Gastroesophageal sphincter (tissue), 4 donors: ENCODE measurements at places on chromosomes 7 and 10. TPM values are rescaled to one million over a fixed set of nuclear protein-coding genes. Genes with fewer than 3 reads are reported as not detected.
A peak's percentile ranks its signal among the peaks of the same experiment; 100 is the strongest.

- no peak for ATAC-seq
Observed at GRCh38 chr10:82149674-82150073, 274.7 kb downstream of the NRG3 start.

Gene CTAGE15
- total RNA-seq = not detected

- ATAC-seq = no peak
Observed at GRCh38 chr10:7133278-7133677, 277.6 kb downstream of the SFMBT2 start.

Gene GPR26
- 0.02 TPM for total RNA-seq

Gene XPNPEP1
- total RNA-seq = 53.4 TPM

Gene PDE1C
- total RNA-seq = 17.2 TPM

Gene PTF1A
- not detected for total RNA-seq

- ATAC-seq = no peak
Observed at GRCh38 chr7:93476491-93477344, 97.8 kb downstream of the CALCR start.

- no peak for ATAC-seq
Observed at GRCh38 chr7:16652888-16653287, 6.9 kb downstream of the BZW2 start.

Gene STOX1
- total RNA-seq = 11.8 TPM

DNA sequence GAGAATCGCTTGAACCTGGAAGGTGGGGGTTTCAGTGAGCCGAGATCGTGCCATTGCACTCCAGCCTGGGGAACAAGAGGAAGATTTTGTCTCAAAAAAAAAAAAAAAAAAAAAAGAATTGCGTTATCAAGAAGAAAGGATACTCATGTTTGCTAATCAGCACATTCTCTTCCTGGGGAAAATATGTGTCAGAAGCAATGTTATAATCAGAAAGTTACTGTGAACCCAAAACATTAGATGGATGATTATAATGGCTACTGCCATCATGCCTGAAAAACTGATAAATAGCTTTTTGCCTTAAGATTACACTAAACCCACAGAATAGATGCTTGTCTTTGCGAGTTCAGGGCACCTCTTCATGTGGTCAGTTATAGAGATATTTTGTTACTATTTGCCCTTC, 24.3 kb upstream of the GNAI1 start:
- no peak for ATAC-seq

Gene HGF
- total RNA-seq = 13.6 TPM

Gene CUBN
- 2.1 TPM for total RNA-seq

- ATAC-seq = peak; percentile 84
Observed at GRCh38 chr7:101681170-101682007, 52.3 kb upstream of the MYL10 start.

Gene TMEM225B
- 1.6 TPM for total RNA-seq

GRCh38 chr7:113370910-113371309, 252.6 kb upstream of the SMIM30 start:
- no peak for ATAC-seq

- no peak for ATAC-seq
Observed at GRCh38 chr7:127755521-127755920, 103.5 kb downstream of the SND1 start.

DNA sequence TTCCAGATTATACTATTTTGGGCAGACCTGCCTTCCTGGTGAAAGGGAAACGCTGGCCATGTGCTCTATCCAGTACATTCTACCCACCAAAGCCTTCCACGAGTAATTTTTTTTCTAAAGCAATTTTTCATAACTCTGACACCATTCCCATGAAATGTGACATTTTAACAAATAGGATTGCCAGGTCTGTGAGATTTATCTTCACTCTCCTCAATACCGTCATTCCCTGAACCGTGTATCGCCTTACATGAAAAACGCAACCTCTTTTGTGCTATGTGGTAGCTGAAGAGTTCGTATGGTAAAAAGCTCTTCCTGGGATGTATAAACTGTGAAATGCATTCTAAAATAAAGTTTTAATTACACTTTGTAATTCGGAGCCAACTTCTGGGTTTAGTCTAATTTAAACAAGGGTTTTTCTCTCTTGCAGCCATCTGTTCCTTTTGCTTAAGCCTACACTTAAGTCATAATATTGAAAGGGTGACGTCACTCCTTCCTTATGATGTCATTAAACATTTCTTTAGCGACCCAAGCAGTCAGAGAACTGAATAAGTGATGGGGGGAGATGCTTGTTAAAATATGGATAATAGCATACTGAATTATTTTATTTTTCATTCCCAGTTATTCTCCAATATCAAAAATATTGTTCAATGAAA, 27.7 kb downstream of the C1QL3 start:
- ATAC-seq = no peak

Gene KCP
- total RNA-seq = 0.31 TPM

- no peak for ATAC-seq
Observed at GRCh38 chr7:27652518-27652917, 10.2 kb downstream of the HIBADH start.

Gene HOXA13
- total RNA-seq = not detected

GRCh38 chr7:17903337-17903736, 37.0 kb downstream of the SNX13 start:
- ATAC-seq = no peak

Gene SLC18A3
- total RNA-seq = 1.7 TPM

DNA sequence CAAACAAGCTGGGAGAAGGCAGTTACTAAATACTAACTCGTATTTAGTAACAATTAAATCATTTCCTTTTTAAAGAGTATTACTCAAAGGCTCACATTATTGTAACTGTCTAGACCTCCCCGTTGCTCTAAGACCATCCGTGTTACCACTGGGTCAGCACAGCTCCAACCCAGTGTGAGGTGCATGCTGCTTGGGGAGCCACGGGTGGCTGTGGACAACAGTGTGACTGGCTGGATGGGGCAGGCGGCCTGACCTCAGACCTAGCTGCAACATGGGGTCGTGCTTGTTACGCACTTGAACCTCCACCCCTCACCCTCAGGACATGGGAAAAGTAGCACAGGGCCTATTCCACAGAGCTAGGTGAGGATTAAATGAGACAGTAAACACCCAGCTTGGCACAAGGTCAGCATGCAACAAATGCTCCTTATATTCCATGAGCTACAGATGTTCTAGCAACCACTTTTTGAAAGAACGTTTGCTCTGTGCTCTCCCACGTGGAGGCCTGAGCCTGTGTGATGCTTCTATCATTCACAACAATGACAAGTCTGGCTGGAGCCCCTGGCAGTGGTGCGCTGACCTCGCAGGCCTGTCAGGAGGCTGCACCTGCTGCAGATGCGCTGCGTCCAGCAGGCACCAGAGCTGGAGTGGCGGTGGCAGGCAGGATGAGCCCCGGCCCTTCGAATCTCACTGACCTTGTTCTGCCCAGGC, 135.7 kb downstream of the PKD1L1 start:
- ATAC-seq = no peak

- ATAC-seq = no peak
Observed at GRCh38 chr10:32627183-32627582, 181.2 kb downstream of the CCDC7 start.

Gene GALNT17
- 93.2 TPM for total RNA-seq

Gene TBXAS1
- total RNA-seq = 23.0 TPM

Gene HSPA12A
- total RNA-seq = 24.0 TPM

GRCh38 chr7:80891259-80891544, 27.6 kb downstream of the SEMA3C start:
- no peak for ATAC-seq

- ATAC-seq = no peak
Observed at GRCh38 chr10:14077430-14077829, 253.3 kb downstream of the FRMD4A start.

DNA sequence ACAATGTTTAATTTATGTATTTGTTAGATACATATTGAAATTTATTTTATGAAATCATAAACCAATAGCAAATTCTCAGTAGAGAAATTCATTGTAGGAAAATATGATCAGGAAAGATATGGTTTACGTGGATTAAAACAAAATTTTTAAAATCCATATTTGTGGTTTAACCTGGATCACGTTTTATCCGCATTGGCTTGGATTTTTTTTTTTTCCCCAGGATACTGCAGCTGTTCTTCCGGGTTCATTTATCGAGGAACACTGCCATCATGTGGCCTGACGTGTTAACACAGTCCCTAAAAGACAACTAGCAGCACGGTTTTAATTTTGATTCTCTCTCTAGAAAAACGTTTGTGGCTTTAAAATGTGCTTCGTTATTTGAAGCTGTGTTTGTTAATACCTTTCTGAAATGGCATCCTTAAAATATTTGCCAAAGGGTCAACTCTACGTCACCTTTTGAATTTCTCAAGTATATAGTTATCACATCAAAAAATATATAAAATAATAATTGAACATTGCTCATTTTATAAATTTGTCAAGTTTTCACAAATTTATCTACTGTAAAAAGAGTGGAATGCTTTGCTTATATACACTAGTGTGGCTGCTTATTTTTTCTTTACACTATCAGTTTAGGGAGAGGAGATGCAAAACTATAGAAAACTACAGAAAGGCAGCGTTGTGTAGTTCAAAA, 8.7 kb upstream of the ASB4 start:
- peak; percentile 61 for ATAC-seq

DNA sequence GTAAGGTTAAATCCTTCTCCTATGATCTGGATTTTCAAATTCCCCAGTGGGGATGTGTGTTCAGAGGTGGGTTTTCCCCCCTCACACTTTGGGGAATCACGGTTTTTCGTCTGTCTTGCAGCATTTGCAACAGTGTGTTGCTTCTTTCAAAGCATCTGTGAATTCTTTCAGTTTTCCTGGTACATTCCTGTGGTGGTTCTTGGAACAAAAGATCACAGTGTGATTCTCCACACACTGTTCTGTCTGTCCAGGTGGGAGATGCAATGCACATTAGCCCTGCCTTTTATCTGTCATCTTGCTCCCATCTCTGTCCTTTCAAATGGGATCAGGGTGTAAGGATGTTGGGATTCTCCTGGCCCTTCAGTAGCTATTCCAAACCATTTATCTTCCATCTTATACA, 11.8 kb downstream of the AGK start:
- ATAC-seq = no peak

GRCh38 chr10:19577807-19578206, 238.4 kb upstream of the PLXDC2 start:
- ATAC-seq = no peak

DNA sequence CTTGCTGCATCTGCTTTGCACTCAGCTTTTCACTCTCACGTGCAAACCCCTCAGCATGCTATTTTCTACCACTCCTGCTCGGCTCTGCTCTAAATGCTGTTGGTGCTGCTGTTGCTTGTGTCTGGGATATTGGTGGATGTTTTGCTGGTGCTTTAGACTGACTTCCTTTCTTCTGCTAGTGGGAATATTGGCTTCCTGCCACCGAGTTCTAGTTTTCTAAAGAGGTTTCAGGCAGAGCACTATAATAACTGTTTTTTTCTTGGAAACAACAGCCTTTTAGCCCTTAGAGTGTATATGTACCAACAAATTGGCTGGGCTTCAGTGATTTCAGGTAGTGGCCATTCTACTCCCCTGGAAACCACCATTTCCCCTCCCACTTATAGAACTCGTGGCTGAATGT, 27.8 kb downstream of the TMEM236 start:
- ATAC-seq = no peak

DNA sequence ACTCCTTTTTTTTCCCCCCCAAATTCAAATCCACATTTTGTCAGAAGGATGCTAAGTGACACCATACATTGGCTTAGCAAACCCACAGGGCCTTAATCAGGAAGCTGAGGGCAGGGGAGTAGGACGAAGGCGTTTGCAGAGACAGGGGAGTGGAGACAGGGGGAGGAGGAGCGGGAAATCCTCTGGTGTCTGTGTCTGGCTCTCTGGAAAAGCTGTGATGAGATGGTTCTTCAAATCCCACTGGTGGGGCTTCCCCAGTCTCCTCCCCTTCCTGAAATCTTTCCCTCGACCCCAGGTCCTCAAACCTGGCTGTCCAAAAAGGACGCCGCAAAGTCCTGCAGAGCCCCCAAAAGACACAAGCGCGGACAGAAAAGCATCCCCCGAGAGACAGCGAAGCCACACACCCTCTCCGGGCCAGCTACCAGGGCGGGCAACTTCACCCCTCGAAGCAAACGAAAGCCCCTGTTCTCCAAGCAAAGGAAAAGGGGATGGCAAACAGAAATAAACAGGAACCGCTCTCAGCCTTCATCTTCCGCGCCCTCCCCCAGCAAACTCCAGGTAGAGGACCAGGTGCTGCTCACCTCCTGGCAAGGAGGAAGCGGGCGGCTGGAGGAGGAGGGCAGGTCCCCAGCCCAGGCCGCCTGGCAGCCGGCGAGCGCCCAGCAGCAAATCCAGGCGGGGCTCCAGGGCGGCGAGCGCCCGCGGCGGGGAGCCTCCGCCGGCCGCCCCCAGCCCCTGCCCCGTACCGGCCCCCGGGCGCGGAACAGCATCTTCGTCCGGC, 520 bp downstream of the ELAPOR2 start:
- ATAC-seq = peak; percentile 63

- ATAC-seq = no peak
Observed at GRCh38 chr10:34524369-34525091, 290.6 kb downstream of the PARD3 start.

Gene GDF2
- total RNA-seq = not detected

DNA sequence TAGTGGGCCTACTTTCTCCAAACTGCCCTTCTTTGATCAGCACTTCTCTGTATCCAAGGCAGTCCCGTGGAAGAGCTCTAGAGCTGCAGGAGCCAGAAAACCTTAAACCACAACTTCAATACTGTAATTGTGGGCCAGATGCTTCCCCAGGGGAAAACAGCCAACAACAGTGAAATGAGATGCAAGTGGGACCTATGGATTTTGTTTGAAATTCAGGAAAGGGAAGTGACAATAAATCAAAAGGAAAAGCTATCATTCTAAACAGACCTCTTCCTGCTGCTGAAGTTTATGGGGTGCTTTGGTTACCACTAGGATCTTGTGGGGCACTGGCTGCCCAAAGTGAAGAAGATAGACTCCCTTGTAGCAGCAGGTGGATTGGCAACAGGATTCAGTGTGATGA, 1031.7 kb downstream of the LRMDA start:
- no peak for ATAC-seq

DNA sequence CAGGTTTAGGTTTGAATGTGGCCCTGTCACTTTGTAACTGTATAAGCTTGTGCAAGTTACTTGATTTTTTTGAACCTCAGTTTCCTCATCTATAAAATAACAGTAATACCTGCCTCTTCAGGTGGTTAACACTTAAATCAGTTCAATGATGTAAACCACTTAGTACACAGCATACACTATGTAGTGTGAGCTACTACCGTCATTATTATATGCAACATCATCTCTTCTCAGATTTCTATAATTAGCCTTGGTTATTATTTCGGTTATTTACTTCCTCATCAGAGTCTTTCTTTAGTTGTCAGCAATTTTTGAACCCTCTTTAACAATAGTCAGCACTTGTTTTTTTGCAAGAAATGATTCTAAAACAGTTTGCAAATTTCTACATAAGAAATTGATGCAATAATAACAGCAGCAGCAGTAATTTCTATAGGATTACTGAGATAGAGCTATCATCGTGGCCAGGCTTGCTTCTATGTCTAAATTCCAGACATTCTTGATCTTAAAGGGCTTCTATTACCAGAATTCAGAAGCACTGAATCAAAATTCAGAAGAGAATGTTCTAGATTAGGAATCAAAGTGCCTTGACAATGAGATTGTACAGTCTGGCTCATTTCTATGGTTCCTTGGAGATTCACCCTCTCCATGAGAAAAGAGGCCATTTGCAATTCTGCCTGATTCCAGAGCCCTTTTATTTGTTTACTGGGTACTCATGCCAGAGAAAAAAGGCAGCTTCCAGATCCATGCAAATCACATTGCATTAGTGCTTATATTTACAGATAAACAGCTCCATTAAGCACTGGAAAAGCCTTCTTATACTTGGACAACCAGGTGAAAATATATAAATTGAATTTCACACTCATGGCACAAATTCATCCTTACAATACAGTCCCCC, 25.0 kb upstream of the WDR11 start:
- no peak for ATAC-seq
